ENCODE measurements at places on chromosomes 7 and 10. TPM values are rescaled to one million over a fixed set of nuclear protein-coding genes. Genes with fewer than 3 reads are reported as not detected.
A peak's percentile ranks its signal among the peaks of the same experiment; 100 is the strongest.

GRCh38 chr10:80454513-80455460 lies 677 bp downstream of the TSPAN14 start:
- DNase-seq: peak; percentile 46

LBX1 gene
- not detected for total RNA-seq

SLC18A3 gene
- not detected for total RNA-seq

- no peak for DNase-seq
These were observed 243.2 kb downstream of the SNX10 start for GRCh38 chr7:26534649-26535482.

DNA sequence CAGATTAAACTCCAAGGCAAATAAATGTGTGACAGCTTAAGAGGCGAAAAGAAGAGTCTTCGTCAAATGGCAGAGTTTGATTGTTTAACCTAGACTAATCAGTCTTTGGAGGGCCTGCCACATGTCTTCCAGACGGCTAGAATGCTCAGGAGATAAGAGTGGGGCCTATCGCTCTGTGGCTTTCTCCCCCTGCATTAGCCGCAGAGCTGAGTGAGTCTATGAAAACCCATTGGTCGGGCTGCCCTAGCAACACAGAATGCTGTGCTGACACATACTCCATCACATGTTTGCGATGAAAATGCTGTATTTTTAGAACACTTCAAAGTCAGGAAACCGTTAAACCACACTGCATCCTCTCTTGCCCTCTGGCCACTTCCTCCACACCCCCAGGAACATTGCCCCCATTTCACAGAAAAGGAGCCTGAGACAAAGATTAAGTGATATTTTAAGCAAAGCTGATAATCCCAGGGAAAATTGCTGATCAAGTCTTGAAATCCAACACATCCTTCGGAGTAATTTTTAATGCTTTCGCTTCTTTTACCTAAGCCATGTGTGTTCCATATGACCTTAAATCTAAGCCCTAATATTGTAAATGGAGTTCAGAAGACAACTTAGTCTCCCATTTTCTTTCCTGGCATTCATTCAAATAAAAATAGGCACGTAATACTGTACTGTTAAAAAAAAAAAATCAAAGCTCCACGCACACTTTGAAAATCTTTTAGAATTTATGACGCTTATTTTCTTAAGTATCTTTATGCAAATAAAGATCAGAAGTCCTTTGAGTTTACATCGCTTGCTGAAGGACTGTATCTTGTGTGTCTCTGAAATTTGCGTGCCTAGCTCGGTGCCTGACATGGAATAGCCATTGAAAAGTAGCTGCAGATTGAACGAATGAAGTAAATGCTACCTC lies 161.2 kb downstream of the CELF2 start:
- DNase-seq: peak; percentile 43

ADCYAP1R1 gene
- total RNA-seq: not detected

DNA sequence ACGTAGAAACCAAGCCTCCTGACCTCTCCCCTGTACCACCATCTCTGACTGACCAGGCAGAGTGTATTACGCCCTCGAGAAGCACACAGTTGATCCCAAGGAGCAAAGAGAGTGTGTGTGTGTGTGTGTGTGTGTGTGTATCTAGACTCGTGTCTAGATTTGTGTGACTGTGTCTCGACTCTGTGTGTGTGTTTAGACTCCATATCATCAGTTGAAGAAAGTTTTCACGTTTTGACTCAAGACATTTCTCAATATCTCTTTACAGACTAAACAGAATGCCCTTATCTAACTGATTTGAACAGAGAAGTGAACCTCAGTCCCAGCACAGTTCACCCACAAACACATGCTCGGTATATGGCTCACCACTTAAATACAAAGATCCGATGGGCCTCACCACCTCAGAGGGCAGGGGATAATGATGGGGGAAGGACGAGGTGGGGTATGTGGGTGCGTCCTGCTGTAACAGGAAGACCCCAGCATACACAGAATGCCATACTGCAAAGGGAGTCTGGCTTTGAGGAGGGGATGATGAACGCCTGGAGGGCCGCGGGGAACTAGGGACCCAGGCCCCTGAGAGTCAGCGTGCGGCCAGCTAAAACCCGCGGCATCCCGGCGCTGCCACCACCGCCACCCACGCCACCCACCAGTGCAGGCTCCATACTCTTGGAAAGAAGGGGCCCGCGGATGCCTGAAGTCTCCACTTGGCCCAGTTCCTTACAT lies 780 bp downstream of the ALDH18A1 start:
- no peak for DNase-seq

UNCX gene
- total RNA-seq: not detected

ANKRD30A gene
- not detected for total RNA-seq

DNA sequence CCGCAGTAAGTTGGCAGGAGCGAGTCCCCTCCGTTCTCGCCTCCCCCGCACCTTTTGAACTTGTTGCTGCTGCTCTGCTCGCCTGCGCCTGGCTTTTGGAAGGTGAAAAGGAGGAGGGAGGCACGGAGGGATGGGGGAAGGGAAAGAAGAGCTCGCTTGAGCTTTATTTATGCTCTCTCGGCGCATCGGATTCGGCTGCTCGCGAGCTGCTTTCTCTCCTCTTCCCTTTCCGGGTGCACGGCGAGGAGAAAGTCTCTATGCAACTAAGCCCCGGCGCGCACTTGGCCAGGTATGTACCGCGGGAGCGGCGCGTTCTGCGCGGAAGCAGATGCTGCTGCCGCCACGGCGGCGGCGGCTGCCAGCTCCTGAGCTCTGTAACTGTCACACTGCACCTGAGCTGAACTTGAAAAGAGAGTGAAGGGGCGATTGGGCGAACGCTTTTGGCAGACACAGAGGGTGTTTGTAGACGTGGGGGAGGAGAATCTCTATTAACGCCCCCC lies 551 bp downstream of the KCND2 start:
- DNase-seq: no peak

- no peak for DNase-seq
These were observed 33.1 kb upstream of the DOCK1 start for GRCh38 chr10:126872135-126872534.

STOX1 gene
- total RNA-seq: 0.10 TPM

GRCh38 chr7:25926451-25926850 lies 225.5 kb upstream of the NFE2L3 start:
- no peak for DNase-seq

DNA sequence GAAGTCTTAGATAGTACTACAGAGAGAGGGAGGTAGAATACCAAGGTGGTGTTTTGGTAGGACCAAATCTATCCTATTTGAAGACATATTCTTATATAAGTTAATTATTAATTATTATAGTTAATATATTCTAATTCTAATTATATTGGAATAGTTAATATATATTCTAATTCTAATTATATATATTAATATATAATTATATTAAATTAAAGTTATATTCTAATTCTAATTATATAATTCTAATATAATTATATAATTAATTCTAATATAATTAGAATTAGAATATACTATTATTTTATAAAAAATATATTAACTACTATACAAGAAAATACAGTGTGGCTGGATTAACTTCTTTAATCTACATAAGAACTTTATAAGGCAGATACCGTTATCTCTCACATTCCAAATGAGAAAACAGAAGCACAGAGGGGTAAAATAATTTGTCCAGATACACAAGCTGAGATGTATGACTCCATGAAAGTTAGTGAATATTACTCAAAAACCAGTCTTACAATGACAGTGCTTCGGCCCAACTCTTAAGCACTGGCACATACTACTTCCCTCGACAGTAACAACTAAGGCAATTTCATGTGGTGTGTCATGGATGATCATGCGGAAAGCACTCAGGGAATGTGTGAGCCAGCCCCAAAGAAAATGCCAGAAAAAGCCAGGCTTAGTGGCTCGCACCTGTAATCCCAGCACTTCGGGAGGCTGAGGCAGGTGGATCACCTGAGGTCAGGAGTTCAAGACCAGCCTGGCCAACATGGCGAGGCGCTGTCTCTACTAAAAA lies 42.6 kb downstream of the TYW1B start:
- DNase-seq: no peak

- DNase-seq: no peak
These were observed 718 bp downstream of the DYNC2I1 start for GRCh38 chr7:158856883-158857668.

DNA sequence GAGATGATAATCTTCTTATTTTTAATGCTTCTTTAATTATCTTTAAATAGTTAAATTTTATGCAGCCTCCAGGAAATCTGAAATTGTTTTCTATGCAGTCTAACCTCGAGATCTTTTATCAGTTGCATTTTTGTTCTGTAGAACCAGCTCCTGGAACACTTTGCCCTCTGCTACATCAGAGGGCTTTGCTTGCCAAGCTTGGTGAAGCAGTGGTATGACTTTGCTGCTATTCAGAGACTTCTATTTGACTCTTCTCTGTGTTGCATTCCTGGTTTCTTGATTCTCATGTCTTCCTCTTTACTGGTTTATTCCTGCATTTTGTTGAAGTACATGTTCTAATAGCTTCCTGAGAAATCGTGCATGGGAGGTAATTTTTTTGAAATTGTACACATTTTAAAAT lies 163.7 kb upstream of the TMEM229A start:
- DNase-seq: no peak

SCIN gene
- total RNA-seq: not detected

SPDYE5 gene
- not detected for total RNA-seq

PTF1A gene
- not detected for total RNA-seq

DNA sequence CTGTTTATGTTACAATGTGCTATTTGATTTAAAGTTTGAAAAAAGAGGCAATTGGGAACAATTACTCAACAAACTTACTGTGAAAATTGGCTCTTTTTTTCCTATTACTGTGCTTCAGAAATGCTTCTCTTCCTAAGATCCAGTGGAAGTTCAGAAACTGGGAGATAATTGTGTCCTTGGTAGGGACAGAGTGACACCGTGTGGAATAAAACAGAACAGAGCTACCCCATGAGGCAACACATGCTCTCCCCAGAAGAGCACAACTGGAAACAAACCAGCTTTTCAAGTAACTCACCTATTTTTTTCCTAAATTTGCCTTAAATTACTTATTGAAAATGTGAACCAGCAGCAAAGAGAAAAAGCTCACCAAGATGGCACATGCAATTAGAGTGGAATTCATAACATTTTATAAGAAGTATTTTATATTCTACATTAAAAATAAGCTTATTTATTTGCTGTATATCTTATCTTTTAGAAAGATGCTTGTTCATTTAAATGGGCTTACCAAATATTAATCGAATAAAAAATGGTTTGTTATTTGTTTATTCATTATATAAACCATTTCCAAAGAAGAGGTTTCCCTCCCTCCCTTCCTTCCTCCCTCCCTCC lies 346.1 kb upstream of the ANKRD30A start:
- DNase-seq: no peak

CDK1 gene
- total RNA-seq: 1.5 TPM

DNA sequence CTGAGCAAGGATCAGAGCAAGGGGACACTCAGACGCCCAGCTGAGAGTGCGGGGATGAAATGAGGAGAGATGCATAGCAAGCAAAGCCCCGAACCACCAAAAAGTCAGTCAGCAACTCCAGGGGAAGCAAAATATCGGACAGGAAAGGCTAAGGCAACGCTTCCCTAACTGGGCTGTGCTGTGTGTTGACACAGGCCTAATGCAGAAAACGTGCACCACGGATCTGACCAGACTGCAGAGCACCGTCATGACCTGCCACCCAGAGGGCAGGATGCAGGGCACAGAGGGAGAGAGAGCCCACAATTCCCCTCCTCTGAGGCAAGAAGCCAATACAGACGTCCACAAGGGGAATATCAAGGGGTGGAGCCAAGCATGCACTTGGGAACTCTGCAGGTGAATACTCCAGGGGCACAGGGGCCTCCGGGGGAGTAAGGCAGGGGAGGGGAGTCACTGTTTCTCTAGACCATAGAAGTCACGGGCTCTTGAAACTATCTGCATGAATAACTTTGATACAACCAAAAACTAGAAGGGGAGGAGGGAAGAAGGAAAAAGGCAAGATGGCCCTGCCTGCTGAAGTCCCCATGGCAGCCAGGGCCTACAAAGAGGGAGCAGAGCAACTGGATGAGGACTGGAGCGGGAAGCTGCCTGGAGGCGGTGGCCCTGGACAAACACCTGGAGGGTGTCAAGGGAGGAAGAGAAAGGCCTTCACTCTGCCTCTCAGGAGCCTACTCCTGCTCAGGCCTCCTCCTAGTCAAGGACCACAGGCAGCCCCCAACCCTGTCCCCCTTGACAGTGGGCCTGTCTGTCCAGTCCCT lies 26.2 kb downstream of the GRID1 start:
- peak; percentile 12 for DNase-seq

- DNase-seq: no peak
These were observed 2.1 kb upstream of the WNT2 start for GRCh38 chr7:117324960-117325359.

DNA sequence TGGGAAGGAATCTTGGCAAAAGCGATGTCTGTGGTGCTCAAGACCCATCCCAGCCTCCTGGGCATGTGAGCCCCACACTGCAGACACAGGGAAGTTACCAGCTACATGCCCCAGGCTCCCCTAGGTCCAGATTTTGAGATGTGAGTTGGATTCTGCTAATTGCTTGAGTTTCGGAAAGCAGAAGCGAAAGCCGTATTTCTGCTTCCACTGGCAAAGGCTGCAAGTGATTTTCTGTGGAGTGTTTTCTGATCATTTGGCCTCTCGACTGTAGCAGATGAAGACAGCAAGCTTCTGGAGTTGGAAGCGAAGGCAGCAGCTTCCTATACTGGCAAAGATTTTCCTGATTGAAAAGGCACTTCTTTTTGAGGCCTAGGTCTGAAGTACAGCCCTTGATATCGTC lies 29.6 kb downstream of the ANKRD16 start:
- DNase-seq: no peak

- no peak for DNase-seq
These were observed 103.3 kb upstream of the ARMC3 start for GRCh38 chr10:22824520-22824919.

DNA sequence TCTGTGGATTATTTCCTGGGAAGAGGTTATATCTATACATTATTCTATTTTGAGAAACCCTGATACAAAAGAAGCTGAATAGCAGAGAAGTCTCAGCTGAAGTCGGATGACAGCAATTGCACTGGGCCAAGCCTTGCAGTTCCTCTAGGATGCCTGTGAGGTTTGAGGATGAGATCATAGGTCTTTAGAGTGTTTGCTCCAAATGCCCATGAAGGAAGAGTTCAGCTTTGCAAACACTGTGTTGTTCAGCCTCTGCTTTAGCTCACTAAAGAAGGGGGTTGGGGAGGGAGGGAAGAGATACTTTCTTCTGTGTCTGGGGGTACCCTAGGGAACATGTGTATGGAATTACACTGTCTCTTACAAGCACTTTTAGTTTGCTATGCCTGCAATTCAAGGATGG lies 282.5 kb upstream of the NRP1 start:
- DNase-seq: no peak

CH25H gene
- not detected for total RNA-seq

- no peak for DNase-seq
These were observed 127.1 kb downstream of the DOCK4 start for GRCh38 chr7:112079122-112079521.
